CD4-positive, alpha-beta memory T cell (primary cell): ENCODE measurements at places on chromosomes 6 and 20.

DNA sequence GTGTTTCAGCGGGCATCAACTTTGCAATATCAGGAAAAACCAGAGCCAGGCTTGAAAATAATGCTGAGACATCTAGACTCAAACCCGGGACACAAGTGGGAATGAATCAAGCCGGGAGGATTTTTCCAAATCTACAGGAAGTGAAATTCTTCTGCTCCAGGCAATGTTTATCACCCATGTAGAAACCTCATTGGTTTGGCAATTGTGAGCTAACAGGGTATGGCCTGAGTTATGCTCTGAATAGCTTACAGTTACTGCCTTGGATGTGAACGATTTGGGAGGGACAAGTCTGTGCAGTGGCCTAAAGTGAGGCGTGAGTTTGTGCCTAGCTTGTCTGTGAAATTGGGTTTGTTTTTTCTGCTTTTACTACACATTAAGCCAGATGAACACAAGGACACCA lies 87.4 kb downstream of the PCSK2 start:
- no peak for DNase-seq

DNA sequence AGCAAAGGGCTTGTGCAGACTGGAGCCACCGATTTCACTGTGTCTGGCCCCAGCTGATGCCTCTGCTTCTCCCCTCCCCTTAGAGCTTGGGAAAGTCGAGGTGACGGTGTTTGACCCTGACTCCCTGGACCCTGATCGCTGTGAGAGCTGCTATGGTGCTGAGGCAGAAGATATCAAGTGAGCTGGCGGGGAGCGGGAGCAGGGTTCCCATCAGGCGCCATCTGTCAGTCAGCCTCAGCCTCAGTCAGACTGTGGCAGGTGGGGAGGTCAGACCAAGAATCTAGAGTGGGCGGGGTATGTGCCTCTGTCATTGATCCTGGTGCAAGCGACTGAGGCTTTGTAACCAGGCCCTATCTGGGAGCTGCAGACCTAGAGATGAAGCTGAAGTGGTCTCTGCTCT lies 5.5 kb downstream of the ERGIC3 start:
- DNase-seq: no peak

- no peak for DNase-seq
These were observed 233.9 kb upstream of the SYNDIG1 start for GRCh38 chr20:24235296-24236175.

GRCh38 chr6:106037060-106037459 lies 49.1 kb upstream of the PRDM1 start:
- no peak for DNase-seq

DNA sequence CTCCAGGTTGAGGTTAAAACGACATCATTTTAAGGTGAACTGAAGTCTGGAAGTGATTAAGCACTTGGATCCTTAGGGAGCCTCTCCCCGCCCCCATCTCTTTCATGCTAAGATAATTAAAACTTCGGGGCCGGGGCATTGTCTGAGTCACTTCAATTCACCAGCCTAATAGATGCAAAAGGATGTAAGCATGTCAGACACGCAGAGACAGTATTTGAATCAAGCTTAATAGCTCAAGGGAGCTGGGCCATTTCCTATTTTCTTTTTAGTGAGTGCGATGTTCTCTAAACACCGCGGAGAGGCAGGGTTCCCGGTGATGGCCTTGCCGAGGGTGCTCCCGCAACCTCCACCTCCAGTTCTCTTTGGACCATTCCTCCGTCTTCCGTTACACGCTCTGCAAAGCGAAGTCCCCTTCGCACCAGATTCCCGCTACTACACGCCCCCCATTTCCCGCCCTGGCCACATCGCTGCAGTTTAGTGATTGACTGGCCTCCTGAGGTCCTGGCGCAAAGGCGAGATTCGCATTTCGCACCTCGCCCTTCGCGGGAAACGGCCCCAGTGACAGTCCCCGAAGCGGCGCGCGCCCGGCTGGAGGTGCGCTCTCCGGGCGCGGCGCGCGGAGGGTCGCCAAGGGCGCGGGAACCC lies 516 bp upstream of the IRF4 start:
- no peak for DNase-seq

- DNase-seq: no peak
These were observed 17.4 kb downstream of the SHLD1 start for GRCh38 chr20:5767493-5768098.

DNA sequence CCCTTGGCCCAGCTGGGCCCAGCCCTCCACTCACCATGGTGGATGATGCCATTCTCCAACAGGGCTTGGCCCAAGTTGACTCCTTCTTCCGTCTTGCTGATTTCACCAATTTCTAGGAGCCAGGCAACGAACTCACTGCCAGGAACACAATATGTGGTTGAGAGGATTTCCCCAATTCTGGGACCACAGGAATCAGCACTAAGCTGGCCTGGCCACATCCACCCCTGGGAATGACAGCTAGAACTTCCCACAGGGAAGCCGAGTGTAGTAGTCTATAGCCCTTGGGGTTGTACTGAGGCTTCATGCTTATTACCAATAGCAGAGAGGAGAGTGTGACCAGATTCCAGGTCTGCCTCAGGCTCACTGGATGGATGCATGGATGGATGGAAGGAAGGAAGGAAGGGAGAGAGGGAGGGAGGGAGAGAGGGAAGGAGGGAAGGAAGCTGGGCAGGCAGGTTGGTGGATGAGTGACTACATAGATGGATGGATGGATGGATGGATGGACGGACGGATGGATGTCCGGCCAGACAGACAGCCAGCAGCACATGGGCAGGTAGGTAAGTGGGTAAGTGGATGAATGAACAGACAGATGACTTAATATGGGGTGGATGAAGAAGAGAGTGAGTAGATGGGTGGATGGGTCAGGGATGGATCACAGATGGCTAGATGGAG lies 146.5 kb downstream of the PREX1 start:
- no peak for DNase-seq

- no peak for DNase-seq
These were observed 181.0 kb downstream of the COL12A1 start for GRCh38 chr6:75024828-75025227.

- no peak for DNase-seq
These were observed 67.2 kb downstream of the FOXO3 start for GRCh38 chr6:108627692-108628550.

DNA sequence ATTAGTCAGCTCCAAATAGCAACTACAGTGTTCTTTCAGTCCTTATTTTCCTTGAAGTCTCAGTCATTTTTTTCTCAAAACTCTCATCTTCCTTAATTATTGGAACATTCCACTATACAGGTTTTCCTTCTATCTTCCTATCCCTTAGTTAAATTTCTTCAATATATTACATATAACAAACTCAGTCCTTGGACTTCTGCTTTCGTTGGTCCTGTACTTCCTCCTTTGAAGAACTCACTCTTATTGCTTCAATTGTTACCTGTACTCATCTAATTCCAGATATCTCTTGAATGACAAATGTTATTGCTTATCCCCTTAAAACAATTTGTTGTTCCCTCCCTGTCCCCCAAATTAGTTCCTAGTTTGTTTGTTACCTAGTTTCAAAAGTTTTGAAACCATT lies 67.7 kb upstream of the NOTCH4 start:
- DNase-seq: no peak

DNA sequence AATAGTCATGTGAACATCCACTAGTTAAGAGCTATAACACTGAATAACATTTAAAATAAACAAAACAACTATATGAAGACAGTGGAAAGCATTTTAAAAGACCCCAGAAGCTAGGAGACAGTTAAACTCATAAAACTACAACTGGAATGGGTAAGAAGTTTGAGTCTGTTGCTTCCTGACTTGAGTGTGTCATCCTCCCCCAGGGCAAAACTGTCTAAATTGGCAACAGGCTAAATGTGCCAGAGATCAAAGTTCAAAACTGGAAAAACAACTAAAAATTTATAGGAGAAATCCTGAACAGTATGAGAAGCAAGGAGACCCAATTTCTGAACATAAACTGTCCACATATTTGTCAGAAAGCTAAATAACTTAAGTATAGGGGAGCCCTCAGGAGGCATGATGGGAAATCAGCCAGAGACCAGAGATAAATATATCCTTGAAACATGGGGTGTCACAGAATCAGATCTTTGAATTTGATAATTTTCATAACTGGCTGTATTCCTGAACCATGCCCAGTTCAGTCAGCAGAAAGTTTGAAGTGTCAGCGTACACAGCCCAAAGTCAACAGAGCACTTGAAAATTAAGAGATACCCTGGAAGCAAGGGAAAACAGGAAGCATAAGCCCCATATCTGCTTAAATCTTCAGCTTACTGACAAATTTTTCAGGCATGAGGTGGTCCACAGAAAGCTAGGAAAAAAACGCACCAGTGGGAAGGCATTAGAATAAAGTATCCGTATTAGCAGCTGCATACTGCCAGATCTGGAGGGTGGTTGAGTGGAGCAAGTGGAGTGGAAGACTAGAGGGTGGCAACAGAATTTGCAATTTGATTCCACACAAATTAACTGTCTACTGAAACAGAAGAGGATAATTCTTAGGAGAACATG lies 516.1 kb upstream of the MAN1A1 start:
- DNase-seq: no peak

GRCh38 chr6:391559-392440 lies at the start of gene IRF4:
TSS of gene IRF4 (plus strand) at chr6:391752. CDS start at chr6:393153, 1,401 bp downstream.
- no peak for DNase-seq

- no peak for DNase-seq
These were observed 13.6 kb downstream of the NHSL1 start for GRCh38 chr6:138485586-138486248.

DNA sequence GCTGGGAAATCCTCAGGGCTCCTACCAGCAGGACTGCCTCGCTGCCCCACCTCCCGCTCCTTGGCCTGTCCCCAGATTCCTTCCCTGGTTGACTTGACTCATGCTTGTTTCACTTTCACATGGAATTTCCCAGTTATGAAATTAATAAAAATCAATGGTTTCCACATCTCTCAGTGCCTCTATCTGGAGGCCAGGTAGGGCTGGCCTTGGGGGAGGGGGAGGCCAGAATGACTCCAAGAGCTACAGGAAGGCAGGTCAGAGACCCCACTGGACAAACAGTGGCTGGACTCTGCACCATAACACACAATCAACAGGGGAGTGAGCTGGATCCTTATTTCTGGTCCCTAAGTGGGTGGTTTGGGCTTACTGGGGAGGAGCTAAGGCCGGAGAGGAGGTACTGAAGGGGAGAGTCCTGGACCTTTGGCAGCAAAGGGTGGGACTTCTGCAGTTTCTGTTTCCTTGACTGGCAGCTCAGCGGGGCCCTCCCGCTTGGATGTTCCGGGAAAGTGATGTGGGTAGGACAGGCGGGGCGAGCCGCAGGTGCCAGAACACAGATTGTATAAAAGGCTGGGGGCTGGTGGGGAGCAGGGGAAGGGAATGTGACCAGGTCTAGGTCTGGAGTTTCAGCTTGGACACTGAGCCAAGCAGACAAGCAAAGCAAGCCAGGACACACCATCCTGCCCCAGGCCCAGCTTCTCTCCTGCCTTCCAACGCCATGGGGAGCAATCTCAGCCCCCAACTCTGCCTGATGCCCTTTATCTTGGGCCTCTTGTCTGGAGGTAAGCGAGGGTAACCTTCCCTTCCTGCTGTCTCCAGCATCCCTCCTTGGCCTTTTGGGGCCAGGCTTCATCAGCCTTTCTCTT lies at the start of gene CFB:
Gene CFB (plus strand): TSS at position 589 of the 863 bp plus-strand sequence. CDS start 127 bp downstream, at position 716.
- no peak for DNase-seq
